Kasumi-1 (cell line): ENCODE measurements at places on chromosomes 12 and 14.

DNA sequence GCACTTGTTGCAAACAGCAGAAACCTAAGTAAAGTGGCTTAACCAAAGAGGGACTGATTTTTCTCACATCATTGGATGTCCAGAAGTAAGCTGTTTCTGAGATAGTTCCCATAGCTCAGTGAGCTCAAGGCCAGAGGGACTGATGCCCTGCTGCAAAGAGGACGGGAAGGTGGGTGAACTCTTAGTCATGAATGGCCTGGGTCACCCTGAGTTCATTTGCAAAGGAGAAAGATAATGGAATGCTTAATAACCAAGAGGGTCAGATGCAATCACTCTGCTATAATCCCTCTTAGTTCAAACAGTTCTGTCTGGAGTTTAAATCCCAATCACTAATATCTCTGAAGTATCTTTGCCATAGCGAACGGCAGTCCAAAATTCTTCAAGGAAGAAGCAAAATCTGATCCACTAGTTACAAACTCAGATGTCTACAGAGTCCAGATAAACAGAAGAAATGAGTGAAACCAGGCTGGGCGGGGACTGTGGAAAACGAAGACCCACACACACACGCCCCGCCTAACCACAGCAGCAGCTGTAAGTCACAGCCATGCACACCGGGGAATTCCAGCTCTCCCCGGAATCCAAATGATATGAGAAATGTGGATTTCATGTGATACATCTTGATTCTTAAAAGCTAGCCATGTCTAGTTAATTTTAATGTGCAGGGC, 289.5 kb downstream of the TMEM132D start:
- DNase-seq = no peak

DNA sequence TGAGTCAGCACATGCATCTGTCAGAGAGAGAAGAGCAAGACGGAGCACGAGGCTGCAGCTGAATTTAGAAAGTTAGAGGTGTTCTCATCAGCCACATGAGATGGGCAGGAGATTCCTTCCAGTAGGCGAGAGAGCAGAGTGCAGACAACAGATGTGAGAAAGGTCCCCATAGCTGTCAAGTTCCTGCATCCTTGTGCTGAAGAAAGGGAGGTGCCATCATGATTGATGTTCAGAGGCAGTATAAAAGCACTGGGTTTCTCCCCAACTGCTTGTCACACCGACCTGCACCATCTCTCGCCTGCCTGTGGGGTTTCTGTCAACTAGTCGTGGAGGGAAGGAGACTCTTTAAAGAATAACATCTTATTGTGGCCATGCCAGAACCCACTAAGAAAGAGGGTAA, at the start of gene MYBPC1:
MYBPC1 (plus strand) TSS at position 272 of the 400 bp plus-strand sequence; CDS start at position 372, 100 bp downstream.
- DNase-seq = no peak

GRCh38 chr12:42969355-42969754, 379.8 kb upstream of the PRICKLE1 start:
- no peak for DNase-seq

GRCh38 chr12:233615-233968, 19.6 kb upstream of the SLC6A12 start:
- no peak for DNase-seq

DNA sequence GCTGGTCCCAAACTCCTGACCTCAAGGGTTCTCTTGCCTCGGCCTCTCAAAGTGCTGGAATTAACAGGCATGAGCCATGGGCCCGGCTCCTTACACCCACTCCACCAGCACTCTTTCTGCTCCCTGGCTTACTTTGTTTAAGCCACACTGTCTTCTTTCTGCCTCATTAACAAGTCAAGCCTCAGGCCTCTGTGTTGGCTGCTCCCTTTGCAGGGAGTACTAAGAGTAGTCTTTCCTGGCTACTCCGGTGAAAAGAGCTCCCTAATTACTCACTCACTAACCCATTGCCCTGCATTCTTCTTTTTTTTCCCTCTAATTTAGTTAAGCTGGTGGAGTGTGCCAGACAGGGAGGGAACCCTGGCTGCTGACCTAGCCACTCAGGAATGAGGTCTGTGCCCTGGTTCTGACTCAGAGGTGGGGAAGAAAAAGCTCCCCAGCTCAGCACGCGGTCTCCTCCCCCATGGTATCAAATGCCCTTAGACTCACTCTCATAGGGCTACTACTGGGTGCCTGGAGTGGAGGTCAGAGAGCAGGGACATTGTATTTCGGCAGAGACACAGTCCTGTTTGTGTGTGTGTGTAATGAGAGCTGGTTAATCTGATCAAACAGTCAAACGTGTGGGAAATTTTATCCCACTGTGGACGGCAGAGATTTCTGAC, 19.8 kb downstream of the GALNT6 start:
- DNase-seq = no peak

- no peak for DNase-seq
These were observed at the start of gene SERPINA12 for GRCh38 chr14:94509356-94509755. SERPINA12 (minus strand) TSS chr14:94509469; CDS start chr14:94498397, 11,072 bp downstream.

GRCh38 chr12:115657081-115658013, 620.1 kb downstream of the MED13L start:
- DNase-seq = no peak

GRCh38 chr14:30210630-30211029, 283.0 kb upstream of the PRKD1 start:
- no peak for DNase-seq

DNA sequence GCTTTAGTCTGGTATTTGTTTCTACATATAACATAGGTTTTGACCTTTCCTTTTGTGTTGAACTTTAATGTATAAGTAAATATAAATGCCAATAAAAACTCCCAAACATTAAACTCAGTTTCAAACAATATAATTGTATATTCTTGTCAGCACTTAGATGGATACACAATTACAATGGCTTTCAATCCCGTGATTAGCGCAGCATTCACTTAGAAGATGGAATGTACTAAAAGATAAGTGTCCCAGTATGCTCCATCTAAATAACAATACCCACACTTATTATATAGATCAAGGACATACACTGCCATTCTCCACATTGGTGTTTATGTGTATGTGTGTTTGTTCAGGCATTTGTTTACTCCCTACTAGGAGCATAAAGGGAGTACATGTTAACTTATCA, 193.1 kb downstream of the SOX5 start:
- DNase-seq = no peak

DNA sequence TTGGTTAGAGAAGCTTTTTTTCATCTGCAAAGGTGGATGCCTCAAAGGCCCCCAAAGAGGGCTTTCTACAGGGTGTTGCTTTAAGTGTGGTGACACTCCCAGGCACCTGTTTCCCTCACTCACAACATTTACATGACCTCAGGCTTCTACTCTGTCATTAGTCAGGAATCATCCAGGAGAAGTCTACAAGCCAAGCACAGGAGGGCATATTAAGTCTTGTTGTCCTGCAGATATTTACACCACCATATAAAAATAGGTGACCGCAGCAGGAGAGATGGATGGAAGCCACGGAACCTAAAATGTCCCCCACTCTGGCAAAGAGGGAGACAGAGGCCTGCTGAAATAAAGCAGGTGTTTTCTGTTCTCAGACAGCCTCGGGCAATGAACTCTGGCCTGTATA, 7.5 kb upstream of the DPF3 start:
- DNase-seq = no peak

GRCh38 chr12:98274430-98275130, 240.8 kb upstream of the TMPO start:
- no peak for DNase-seq

DNA sequence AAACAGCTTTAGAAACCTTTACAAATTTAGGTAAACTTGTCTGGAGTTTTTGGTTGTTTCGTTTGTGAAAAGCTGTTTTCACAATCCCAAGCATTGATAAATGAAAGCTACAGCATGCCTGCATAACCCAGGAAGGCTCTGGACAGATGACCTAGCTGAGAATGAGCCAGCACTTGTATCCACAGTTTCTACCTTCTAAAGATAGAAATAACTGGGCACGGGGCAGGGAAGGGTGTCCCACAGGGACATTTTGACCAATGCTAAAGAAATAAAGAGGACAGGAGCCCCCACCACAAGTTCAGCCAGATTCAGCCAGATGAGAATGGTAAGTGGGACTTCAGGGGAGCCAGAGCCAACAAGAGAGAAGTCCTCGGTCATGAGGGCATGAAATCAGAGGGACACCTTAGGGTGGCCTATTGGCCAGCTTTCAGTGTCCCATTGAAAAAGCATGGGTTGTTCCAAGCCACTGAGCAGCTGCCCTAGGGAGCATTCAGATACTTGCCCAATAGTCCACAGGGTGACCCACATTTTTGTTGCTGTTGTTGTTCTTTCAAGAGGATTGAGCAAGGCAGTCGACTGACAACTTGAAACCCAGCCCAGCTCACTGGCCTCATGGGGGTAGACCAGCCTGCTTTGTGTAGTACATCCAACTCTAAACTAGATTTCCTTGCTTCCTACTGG, 140.3 kb upstream of the NUDT4 start:
- DNase-seq = no peak

- no peak for DNase-seq
These were observed 7.7 kb upstream of the IFNG-AS1 start for GRCh38 chr12:67981287-67982162.

GRCh38 chr12:6067152-6067916, 57.1 kb downstream of the VWF start:
- DNase-seq = no peak

DNA sequence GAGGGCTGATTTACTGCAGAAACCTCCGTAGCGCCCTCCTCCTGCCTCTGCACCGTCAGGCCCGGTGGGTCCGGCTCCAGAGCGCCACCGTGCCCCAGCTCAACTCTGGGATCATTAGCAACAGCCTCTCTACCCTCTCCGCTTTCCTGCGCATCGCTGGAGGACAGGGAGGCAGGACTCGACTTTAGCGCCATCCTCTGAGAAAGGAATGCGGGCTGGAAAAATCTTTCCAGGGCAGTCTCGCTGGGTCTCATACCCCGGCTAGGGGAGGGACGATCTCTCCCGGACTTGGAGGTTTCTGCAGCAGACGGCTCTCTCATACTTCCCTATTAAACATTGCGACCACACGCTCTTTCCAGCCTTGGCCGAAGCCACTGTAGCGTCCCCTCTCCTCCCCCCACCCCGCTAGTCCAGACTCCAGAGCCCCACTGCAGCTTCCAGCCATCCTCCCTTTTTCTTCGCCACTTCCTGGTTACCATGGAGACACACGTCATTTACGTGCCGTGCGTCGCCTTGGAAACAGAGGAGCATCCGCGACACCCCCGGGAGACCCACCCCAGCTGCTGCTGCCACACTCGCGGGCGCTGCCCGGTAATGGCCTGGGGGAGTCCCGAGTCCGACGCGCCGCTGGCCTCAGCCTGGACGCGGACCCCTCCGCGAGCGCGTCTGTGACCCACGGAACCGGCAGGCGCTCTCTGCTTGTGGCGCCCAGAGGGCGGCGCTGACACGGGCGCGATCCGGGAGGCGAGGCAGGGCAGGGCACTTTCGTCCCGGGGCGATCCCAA, at the start of gene CCDC184:
CCDC184 (plus strand) TSS at position 554 of the 785 bp plus-strand sequence. CDS start 479 bp downstream, outside the sequence.
- peak; percentile 75 for DNase-seq

DNA sequence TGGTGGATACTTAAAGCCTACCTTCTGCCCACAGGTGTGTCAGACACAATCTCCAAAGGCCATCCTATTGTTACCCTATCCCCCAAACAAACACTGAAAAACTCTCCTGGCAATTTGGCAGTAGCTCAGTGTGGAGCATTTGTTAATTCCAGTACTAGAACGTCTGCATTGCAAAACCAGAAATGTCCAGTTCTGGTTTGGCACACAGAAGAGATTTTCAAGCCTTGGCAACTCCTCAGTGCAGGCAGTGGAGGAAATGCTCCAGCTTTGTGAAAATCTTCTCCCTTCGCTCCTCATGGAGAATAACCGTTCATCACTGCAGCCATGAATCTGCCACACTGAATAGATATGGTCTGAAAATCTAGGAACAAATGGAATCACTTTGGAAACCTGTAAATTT, 5.3 kb upstream of the SOCS2 start:
- DNase-seq = no peak

GRCh38 chr14:93832081-93832480, 43.8 kb upstream of the PRIMA1 start:
- no peak for DNase-seq

DNA sequence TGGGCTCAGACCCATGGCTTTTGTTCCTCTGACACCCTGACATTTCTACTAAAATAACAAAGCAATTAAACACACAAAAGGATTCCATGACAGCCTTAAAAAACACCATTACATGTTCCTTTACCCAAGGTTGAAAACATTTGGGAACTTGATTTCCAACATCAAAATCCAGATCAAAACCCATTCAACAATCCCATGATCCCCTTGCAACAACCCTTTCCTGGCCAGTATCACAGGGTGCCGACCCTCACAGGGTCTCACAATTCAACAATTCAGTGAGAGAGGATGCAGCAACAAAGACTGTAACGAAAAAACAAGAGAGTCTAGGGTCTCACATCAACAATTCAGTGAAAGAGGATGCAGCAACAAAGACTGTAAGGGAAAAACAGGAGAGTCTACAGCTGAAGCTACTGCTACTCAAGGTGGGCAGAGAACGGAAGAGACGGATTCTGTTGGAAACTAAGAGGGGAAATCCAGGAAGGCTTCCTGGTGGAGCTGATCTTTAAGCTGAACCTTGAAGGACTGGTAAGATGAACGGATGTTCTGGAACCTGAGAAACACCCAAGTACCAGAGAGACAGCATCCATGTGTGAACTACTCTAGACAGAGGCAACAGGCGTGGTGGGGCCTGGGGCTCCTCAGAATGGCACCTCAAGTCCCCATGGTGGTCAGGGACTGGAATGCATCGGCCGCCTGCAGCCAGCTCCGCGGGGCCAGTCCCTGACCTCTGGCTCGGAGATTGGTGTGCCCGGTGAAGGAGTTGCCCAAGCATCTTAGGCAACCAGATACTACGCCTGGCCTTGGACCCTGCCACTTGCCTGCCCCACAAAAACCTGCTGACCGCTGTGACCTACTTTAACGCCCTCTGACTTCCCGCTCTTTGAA, 22.7 kb upstream of the ZFP36L1 start:
- DNase-seq = no peak

GRCh38 chr12:117111386-117111785, 12.2 kb upstream of the TESC start:
- DNase-seq = no peak

DNA sequence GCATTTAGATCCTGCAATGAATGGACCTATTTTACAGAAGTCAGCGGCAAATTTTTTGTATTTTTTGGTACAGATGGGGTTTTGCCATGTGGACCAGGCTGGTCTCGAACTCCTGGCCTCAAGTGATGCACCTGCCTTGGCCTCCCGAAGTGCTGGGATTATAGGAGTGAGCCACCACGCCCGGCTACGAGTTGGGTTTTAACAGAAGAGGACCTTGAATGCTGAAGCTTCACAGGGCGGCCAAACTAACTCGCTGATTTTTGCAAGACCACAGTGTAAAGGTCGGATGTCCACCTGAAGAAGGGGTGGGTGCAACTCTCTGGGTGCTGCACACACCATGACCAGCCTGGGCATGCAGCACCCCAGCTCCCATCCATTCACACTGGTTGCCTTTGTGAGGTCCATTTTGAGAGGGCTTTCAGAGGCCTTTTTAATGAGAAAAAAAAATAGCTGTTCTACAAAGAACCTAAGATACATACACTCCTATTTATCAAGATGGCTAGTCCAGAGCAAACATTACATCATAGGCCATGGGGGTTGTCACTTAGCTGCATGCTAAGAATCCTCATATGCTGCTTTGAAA, 21.6 kb upstream of the CDK2AP1 start:
- DNase-seq = no peak

GRCh38 chr14:102764220-102764671, 13.0 kb upstream of the TRAF3 start:
- no peak for DNase-seq

GRCh38 chr12:85821759-85822158, 14.4 kb downstream of the RASSF9 start:
- DNase-seq = no peak

GRCh38 chr12:75271576-75271975, 58.5 kb downstream of the CAPS2 start:
- no peak for DNase-seq
